Muscle of back (tissue), 13 donors: ENCODE measurements at places on chromosomes 3 and 15. TPM values are rescaled to one million over a fixed set of nuclear protein-coding genes. Genes with fewer than 3 reads are reported as not detected.
A peak's percentile ranks its signal among the peaks of the same experiment; 100 is the strongest.

- DNase-seq, result no peak
Observed at GRCh38 chr3:184676927-184677326, 34.9 kb downstream of the MAGEF1 start.

- DNase-seq, result peak; percentile 36
Observed at GRCh38 chr3:14290631-14291385, 111.6 kb upstream of the SLC6A6 start.

GRCh38 chr15:32694222-32694983 lies 23.4 kb upstream of the GREM1 start:
- DNase-seq, result no peak

DNA sequence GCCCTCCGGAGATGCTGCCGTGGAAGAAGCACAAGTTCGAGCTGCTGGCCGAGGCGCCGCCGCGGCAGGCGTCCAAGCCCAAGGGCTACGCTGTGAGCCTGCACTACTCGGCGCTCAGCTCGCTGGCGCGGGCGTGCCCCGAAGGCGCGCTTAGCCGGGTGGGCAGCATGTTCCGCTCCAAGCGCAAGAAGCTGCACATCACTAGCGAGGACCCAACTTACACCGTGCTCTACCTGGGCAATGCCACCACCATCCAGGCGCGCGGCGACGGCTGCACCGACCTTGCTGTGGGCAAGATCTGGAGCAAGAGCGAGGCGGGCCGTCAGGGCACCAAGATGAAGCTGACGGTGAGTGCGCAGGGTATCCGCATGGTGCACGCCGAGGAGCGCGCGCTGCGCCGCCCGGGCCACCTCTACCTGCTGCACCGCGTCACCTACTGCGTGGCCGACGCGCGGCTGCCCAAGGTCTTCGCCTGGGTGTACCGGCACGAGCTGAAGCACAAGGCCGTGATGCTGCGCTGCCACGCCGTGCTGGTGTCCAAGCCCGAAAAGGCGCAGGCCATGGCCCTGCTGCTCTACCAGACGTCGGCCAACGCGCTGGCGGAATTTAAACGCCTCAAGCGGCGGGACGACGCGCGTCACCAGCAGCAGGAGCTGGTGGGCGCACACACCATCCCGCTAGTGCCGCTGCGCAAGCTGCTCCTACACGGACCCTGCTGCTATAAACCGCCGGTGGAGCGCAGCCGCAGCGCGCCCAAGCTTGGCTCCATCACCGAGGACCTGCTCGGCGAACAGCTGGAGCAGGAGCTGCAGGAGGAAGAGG lies 1.3 kb downstream of the FAM43A start:
- DNase-seq, result no peak

GRCh38 chr3:143182866-143183664 lies 63.5 kb downstream of the CHST2 start:
- DNase-seq, result no peak

GRCh38 chr3:158267015-158267414 lies 157.1 kb downstream of the RSRC1 start:
- DNase-seq, result no peak

GRCh38 chr3:87276484-87276883 lies at the start of gene POU1F1:
Gene POU1F1 (minus strand): TSS chr3:87276584. CDS start chr3:87276462, 122 bp downstream.
- DNase-seq, result no peak

DNA sequence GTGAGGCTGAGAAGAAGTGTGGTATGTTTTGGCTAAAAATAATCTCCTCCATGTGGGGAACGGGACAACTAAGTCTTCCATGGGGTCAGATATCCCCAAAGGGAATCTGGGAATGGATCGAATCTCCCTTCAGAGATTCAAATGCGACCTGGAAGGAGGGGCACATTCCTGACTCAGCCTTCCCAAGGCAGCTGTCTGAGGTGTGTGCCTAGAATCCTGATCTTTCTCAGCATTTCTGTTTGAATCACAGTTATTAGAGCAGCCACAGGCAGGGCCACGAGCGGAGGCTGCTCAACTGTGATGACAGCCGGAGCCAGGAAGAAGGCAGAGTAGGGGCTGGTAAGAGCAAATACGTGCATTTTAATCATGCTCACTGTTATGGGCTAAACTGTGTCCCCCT lies 135.1 kb downstream of the ADAMTS17 start:
- DNase-seq, result no peak

GRCh38 chr3:13248640-13249039 lies 171.5 kb downstream of the NUP210 start:
- no peak for DNase-seq

DNA sequence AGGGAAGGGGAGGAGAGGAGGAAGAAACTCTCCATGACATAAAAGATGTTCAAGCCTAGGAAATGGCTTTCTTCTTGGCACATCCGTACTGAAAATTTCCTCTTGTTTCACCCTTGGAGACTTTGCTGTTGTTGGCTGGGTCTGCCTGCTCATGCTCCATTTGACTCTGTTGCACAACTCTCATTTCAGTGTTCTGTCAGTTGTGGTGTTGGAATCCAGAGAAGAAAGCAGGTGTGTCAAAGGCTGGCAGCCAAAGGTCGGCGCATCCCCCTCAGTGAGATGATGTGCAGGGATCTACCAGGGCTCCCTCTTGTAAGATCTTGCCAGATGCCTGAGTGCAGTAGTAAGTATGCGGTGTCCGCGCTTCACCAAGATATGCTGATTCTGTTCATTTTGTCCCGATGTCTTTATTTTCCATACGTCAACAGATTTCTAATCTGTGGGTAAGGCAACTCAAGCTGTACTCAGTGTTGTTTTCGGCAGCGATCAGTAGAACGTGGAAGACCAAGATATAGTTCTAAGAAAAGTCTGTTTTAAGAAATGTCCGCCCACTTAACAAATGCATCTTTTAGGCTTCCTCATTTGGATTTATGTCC lies 265.2 kb upstream of the GOLGA6L4 start:
- peak; percentile 79 for DNase-seq

DNA sequence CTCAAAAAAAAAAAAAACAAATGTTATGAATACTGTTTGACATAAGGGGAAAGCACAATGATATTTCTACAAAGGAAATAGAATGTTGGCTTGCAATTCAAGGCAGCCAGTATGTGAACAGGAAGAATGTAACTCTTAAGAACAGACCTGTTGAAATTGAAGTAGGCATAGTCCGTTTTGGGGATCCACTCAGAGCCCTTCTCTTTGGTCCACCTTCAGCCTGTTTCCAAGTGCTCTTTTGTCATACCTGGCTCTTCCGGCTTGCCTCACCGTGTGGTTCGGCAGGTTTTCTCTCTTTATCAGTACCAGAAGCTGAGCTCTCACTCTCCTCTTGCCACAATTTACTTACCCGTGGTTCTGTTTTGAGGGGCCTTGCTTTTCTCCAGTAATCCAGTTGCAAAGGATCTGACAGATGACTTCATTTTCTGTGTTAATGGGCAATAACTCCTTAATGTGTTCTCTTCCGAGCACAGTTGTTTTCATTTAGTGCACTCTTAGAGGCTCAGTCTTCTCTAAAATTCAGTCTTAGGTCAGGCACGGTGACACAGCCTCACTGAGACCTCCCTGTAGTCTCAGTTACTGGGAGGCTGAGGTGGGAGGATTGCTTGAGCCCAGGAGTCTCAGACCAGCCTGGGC lies 6.7 kb downstream of the ABHD17C start:
- DNase-seq, result no peak

DNA sequence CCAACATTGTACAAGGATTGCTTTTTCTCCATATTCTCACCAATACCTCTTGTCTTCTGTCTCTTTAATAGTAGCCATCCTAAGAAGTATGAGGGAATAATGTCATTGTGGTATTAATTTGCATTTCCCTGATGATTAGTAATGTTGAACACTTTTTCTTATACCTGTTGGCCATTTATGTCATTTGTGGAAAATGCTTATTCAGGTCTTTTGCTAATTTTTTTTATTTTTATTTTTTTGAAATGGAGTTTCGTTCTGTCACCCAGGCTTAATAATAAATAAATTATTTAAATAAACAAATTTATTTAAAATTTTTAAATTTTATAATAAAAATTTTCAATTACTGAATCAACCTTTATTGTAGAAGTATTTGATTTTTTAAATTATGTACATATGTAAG lies 37.1 kb downstream of the REC114 start:
- DNase-seq, result no peak

DNA sequence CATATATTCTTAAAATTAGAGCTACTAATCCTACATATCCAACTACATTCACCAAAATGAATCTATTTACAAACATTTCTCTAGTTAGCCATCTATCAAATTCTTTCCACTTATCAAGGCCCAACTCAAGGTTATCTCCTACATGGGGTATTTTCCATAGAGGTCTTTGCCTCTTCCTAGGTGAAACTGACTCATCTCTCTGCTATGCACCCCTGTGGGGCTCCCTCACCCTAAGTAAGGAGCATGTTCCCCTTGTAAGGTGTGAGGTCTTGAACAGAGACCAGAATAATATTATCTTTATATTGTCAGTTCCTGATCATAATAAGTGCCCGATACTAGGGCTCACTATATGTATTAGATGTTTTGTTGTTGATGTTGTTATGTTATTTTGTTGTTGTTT lies 74.6 kb upstream of the TSC22D2 start:
- no peak for DNase-seq

Gene PPM1L
- polyA plus RNA-seq, result 10.6 TPM

Gene UBAP1L
- polyA plus RNA-seq, result 3.9 TPM

Gene GPR27
- 2.5 TPM for polyA plus RNA-seq

Gene CAMK1
- polyA plus RNA-seq, result 14.5 TPM

Gene GOLGA6D
- 0.26 TPM for polyA plus RNA-seq

Gene CTXN2
- not detected for polyA plus RNA-seq

Gene PLA1A
- polyA plus RNA-seq, result not detected

Gene DAZL
- not detected for polyA plus RNA-seq

Gene CAMKV
- 0.26 TPM for polyA plus RNA-seq
